Activated CD8-positive, alpha-beta memory T cell treated with anti-CD3 and anti-CD28 coated beads for 4 hours (primary cell): ENCODE measurements at places on chromosomes 2 and 18.

GRCh38 chr2:216235896-216236295 lies 126.7 kb downstream of the XRCC5 start:
- no peak for DNase-seq

DNA sequence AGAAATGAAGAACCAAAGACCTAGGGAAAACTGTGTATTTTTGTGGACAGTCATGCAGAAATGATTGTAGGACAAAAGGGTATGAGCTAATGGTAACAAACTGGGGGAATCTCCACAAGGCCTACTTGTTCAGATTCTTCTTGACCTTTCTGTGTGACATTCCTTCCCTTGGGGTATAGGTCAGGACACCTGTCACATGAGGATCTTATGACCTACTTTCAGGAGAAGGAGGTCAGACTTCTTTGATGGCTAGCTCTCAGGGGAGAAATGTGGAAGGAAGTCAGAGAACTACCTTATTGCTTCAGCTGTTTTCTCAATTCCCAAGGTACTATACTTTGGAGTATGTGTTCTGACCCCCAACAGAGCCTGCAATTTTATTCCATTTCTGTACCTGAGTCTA lies 40.7 kb upstream of the TANK start:
- DNase-seq, result no peak

- DNase-seq, result no peak
These were observed 12.4 kb upstream of the TLK1 start for GRCh38 chr2:171173087-171173486.

GRCh38 chr2:24883946-24884345 lies 36.1 kb downstream of the ADCY3 start:
- no peak for DNase-seq

GRCh38 chr2:173311844-173312606 lies 42.6 kb upstream of the CDCA7 start:
- no peak for DNase-seq

DNA sequence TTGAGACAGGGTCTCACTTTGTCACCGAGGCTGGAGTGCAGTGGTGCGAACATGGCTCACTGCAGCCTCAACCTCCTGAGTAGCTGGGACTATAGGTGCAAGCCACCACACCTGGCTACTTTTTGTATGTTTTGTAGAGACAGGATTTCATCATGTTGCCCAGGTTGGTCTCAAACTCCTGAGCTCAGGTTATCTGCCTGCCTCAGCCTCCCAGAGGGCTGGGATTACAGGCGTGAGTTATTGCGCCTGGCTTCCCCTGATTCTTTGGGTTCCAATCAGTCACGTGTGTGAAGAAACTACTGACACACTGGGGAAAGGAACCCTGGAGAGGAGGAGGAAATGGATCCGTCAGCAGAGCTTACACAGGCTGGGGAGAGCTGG lies 22.3 kb upstream of the RAB10 start:
- DNase-seq, result no peak

- DNase-seq, result no peak
These were observed 1.5 kb downstream of the AP1S3 start for GRCh38 chr2:223835701-223836532.

DNA sequence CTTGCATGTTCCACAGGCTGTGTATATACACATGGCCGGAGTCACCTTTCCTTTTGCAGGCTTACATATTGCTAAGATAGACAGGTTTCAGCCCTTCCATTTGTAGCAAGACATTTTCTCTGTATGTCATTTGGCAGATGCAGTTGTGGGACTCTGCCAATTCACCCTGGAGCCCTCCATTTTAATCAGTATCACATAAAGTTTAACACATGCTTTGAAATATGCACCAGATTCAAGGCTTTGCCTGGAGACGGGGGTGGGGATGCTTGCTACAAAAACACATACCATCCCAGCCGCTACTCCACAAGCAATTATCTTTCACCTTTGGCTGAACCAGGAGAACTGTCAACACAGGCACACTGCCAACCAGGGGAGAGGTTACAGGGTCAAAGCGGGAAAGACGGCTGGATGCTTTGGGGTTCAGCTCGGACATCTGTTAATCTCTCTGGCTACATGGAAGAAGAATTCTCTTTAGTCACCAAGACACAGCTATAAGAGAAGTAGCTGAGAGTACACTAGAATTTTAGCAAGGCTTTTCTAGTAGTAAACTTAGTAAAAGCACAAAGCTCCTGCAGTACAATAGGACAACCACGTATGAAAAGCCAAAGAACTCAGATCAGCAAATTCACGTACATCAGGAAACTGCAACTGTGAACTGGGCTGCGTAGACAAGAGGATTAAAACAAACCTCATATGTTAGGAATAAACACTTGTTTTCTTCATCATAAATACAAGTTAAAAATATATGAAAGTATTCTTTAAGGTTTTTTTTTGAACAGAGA lies 130.9 kb downstream of the EXOC6B start:
- no peak for DNase-seq

GRCh38 chr18:36494160-36494437 lies 196.6 kb downstream of the FHOD3 start:
- DNase-seq, result no peak

DNA sequence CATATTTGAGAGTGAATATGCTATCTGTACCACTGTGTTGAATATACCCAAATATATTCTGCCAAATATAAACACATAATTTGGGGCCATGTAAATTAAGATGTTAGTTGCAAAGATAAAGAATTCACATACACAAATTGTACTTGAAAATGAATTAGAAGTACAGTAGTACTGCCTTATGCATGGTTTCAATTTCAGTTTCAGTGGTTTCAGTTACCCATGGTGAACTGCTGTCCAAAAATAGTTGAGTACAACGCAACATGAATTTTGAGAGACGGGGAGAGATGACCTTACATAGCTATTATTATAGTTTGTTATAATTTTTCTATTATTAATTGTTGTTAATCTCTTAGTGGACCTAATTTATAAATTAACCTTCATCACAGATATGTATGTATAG lies 1313.0 kb upstream of the FAM98A start:
- no peak for DNase-seq

DNA sequence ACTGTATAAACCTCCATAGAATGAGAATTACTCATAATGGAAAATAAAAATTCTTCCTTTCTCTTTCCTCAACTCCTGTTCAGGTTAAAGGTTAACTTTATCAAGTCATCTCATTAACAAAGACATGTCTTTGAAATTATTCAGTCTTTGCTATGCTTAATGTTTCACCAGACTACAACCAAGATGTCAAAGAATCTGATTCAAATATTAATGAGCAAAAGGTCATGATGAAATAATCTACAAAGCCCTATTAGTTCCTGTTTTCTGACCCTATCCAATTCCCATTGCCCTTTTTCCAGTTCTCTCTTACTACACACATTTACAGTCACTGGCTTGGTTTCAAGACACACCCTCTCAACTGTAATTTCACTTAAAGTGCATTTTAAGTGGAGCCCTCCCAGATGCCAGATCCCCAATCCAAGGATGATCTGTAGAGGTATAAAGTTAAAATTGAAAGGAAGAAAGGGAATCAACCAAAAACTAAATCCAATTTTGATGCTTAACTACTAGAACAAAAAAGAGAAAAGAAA lies 246.9 kb upstream of the CYP26B1 start:
- no peak for DNase-seq
